ENCODE measurements at places on chromosomes 2 and 18.

- DNase-seq: no peak
Observed at GRCh38 chr18:5998907-5999306, 103.6 kb upstream of the TMEM200C start.

DNA sequence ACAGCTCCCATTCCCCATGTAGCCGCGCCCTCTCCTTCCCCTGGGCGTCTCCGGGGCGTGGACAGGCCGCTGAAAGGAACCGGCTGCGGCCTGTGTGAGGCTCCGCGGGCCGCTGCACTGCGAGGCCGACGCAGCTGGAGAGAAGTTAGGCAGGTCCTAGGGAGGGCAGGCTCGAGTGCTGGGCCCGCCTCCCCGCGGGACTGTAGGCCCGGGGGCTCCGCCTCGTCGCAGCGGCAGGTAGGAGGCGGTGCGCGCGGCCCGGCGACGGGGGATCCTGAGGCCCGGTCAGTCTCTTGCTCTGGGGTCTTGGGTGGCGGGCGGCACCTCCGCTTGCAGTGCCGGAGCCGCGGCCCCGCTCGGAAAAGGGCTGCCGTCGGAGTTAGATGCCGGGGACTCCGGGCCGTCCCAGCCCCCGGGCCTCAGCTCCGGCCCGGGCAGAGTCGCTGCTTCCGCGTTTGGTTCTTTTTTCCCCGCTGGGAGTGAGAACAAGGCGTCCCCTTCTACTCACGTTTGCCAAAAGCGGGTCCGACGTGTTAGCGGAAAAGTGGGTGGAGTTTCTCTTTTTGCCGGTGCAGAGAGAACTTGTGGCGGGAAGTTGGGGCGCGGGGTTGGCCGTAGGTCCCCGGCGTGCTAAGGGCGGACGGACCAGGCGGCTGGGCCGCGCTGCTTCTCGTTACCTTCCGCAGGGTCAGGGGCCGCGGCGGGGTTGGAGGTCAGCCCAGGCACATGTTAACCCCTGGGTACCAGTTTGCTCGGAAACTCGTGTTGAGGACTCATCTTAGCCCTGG, at the start of gene VRK2:
VRK2 (plus strand) TSS at position 222 of the 788 bp plus-strand sequence. CDS start 2,026 bp downstream, outside the sequence.
- peak; percentile 92 for DNase-seq

DNA sequence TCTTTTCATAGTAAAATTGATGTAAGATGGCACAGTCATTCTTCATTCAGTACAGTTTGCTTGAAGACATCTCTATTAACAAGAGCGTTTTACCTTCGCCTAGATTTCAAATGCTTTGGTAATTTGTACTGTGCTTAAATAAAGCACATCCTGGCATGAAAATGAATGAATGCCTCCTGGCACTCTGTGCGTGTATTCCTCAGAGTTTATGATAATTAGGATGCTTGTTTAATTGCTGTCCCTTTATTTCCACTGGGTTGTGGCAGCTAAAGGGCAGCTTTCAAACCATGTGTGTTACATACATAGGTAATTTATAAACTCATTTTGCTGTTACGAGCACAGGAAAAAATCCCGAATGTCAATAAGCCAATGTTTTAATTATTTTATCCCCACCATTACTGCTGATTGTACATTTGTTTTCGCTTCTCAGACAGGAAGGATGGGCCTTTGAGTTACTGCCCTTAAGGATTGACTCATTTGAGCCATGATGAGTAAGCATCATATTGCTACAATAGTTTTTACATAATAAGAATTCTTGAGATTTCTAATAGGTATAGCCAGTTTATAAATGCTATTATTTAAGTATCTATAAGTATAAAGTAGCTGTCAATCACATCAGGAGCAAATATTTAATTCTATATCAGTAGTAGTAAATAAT, 516.5 kb downstream of the XIRP2 start:
- DNase-seq: no peak

DNA sequence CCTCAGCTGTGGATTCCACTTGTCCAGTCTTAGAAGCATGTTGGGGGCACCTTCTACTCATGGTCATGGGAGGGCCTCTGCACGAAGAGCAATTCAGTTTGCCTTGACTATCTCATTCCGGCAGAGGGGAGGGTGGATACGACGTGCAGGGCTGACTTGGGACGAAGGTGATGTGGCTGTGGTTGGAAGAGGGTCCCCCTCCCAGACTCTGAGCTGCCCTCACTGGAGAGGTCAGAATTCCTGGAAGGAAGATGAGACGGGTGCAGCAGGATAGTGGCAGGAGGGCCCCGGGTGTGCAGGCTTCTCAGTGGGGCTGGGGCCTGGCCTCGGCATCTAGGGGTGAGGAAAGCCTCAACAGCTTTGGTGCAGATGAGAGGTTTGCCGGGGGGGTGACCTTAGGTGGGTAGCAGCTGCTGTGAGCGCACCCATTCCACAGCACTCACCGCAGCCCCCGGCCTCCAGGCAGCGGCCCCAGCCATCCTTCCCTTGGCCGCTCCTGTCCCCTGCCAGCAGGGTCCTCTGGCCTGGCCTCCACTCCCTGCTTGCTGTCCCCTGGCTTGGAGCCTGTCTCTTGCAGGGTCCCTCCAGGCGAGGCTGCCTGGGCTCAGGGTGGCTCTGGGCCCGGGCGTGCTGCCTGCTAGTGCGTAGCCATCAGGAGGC, 3.2 kb downstream of the RNPEPL1 start:
- DNase-seq: no peak

DNA sequence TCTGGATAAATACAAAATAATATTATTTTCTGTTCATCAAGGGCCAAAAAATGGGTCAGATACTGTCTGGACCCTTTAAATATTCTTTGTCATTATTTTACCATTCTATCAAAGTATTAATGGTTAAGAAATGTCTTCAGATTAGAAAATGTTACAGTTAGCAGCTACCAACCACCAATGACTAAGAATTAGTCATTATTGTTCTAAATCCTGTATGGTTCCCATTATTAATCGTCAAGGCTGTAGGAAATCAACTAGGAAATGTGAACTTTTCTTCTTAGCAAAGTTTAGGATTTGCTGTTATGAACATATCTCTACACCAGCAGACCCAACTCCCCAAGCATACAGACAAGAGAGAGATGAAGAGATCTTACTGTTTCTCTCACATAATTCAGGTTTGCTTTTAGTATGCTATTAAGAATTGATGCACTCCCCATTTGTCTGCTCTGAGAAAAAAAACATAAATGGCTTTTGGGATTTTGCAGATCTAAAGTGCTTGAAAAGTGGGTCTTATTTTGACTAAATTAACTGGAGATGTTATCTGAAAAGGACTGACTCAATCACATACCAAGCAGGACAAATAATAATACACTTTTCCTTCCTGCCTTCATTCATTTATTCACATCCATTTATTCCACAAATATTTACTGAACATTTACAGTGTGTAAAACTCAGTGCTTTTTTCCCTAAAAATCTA, 147.7 kb downstream of the PPP1R1C start:
- DNase-seq: no peak

GRCh38 chr2:42118754-42119569, 50.2 kb upstream of the EML4 start:
- DNase-seq: no peak

DNA sequence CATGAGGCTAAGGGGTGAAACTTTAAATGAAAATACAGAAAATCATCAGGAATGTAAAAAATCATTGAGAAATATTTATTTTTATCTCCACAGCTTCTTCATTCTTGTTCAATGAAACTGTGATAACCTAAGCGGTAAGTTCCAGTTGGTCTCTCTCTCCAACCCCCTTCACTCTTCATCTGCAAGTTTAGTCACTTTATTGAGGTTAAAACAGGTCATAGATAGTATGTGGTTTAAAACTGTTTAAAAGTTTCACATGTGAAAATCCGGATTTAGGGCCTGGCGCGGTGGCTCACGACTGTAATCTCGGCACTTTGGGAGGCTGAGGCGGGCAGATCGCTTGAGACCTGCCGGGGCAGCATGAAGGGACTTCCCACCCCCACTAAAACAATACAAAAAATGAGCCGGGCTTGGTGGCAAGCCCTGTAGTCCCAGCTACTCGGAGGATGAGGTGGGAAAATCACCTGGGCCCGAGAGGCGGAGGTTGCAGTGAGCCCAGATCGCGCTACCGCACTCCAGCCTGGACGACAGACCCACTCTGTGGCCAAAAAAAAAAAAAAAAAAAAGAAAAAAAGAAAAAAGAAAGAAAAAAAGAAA, 1.6 kb upstream of the PHLPP1 start:
- no peak for DNase-seq

- DNase-seq: peak; percentile 96
Observed at GRCh38 chr2:219521066-219521880, 7.0 kb downstream of the ASIC4 start.

DNA sequence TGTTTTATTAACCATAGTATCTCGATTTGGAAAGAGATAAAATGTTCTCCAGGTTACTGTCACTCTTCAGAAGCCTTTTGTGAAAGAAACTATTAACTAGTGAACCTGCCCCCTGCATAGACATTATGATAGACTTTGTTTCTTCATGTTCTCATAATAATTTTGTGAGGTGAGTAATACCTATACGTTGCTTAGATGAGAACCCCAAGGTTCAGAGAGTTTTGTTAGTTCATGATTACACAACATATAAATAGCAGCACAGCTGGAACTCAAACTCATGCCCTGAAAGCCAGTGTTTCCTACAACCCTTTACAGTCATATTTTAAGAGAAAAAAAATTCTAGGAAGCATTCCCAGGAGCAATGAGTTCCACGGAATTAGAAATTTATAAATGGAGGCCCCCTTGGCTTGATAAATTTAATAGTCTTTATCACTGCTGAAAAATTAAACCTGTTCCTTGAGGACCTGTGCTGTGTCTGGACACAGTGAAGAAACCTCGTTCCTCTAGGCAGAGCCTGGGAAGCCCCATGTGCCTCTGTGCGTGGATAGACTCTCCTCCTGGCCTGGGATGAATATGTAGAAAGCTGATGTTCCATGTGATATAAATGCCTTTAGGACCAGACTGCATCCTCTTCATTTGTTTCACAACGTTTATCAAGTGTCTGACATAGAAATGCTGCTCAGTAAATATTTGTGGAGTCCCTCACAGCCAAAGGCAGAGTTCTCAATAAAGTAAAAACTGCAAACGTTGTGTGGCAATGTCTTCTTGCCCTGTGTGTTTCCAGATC, 1257.0 kb upstream of the GYPC start:
- no peak for DNase-seq

GRCh38 chr2:150385211-150385610, 102.3 kb downstream of the RND3 start:
- DNase-seq: no peak

DNA sequence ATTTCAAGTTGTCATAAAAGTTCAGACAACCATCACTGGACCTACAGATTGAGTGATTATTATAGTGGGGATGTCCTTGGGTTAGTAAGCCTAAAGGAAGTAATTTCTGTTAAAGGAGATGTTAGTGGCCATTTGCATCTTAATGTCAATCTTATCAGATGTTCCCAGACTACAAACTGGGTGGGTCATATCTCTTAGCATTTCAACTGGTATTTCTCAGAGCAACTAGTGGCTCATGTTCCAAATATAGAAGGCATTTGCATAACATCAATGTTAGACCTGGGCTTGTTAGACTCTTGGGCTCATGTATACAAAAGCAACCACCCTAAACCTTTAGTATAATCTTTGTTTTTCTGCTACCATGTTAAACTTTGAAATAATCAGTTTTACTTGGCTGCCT, 17.9 kb downstream of the PLEKHA3 start:
- DNase-seq: peak; percentile 64

DNA sequence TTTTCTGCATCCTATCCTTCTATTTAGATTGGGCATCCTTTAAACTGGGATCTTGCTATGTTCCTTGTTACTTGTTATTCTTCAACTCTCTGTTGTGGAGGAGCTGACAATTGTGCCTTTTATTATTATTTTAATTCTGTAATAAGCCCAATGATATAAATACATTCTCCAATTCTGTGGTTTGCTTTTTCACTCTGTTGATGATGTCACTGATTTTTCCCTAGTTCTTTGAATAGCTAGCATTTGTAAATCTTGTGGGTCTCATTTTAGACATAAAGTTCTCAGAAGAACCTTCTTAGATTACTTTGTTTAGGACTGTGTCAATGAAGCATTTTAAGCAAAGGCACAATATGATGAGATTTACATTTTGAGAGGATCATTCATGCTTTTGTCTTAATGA, 79.5 kb upstream of the SLC8A1 start:
- DNase-seq: no peak

DNA sequence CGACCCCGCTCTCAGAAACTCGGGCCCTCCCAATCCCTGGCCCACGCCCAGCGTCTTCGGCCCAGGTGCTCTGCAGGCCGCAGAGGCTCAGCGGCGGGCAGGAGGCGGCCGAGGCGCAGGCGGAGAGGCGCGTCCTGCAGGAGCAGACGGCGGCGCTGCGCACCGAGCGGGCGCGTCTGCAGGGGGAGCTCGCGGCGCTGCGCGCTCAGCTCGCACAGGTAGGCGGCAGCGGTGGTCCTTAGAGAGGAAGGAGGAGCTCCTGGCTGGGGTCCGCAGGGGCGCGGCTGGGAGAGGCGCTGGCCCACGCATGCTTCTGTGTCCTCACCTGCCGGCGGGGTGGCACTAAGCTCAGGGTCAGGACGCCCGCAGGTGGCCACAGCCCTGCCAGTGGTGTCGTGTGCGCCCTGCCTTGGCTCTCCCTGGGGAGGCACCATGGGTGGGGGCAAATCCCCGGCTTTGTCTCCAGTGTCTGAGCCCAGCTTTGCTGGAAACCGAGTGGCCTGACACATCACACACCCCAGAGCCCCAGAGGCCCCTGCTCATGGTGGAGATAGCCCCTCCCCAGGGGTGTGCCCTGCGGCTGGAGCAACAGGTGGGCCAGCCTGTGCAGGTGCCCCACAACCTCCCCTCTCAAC, 14.9 kb upstream of the SNED1 start:
- no peak for DNase-seq

- no peak for DNase-seq
Observed at GRCh38 chr2:212013626-212014025, 525.0 kb downstream of the ERBB4 start.

GRCh38 chr18:49921318-49921985, 108.1 kb upstream of the ACAA2 start:
- no peak for DNase-seq

GRCh38 chr2:6301426-6301825, 564.3 kb downstream of the CMPK2 start:
- no peak for DNase-seq

GRCh38 chr2:201046881-201047280, 24.6 kb downstream of the HYCC2 start:
- DNase-seq: no peak

DNA sequence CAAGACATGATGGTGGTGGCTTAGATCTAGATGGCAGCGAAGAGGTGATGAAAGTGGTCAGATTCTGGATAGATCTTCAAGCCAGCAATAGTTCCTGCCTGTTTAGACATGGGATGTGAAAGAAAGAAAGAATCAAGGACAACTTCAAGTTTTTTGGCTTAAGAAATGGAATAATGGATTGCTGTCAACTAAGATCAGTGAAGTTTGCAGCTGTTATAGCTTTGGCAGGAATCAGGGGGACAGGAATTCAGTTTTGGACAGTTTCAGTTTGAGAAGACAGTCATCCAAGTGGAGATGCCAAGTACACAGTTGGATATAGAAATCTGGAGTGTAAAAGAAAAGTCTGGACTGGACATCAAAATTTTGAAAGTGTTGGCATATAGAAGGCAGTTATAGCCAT, 283.7 kb upstream of the PKDCC start:
- no peak for DNase-seq

DNA sequence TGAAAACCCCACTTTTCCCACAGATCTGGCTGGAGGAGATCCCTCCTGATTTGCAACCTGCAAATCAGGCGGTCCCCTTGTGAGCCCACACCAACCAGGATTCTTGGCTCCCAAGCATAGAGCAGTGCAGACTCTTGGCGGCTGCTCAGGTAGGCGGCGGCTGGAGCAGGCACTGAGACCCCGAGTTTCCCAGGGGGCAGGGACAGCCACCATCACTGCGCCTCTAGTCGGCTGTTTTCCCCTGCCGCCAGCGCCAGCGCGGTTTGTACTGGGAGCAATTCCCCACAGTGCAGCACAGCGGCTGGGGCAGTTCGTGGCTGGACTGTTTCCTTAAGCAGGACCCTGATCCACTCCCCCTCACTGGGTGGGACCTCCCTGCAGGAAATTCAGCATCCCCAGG, 323.3 kb downstream of the TRIB2 start:
- no peak for DNase-seq

Measured in OCI-M1 (cell line).